ENCODE measurements at places on chromosomes 3 and 15.

DNA sequence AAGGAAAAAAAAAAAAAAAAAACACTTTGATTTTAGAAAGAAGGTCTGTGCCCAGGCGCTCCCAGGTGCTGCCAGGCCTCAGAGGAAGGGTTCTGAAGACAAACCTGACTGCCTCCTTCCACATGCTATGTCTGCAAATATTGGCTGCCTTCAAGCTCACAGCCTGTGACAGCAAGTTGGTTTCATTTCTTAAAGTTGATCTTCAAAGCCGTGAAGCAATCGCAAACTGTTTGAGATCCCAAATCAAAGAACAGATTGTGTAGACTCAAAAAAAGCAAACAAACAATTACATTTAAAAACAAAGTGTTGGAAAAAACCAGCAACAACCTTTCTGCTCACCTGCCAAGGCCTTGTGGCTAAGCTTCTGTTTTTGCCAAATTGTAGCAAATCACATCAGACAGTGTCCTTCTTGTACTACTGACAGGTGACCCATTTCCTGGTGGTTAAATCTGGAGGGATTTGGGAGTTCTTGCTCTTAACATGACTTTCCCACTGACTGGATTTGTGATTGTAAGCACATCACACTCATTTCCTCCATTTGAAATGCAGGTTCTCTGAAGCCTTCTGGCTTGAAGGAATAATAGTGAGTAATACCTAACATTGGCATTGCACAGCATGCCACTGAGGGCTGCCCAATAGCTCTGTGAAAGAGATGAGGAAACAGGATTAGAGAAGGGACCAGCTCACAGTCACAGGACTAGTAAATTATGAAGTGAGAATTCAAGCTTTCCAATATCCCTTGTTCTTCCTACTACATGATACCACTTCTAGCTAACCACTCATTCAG lies 502.4 kb downstream of the LPP start:
- peak; percentile 43 for DNase-seq

GRCh38 chr3:190695225-190695624 lies 167.3 kb downstream of the GMNC start:
- no peak for DNase-seq

- no peak for DNase-seq
Observed at GRCh38 chr3:65005486-65005885, 317.7 kb upstream of the ADAMTS9 start.

DNA sequence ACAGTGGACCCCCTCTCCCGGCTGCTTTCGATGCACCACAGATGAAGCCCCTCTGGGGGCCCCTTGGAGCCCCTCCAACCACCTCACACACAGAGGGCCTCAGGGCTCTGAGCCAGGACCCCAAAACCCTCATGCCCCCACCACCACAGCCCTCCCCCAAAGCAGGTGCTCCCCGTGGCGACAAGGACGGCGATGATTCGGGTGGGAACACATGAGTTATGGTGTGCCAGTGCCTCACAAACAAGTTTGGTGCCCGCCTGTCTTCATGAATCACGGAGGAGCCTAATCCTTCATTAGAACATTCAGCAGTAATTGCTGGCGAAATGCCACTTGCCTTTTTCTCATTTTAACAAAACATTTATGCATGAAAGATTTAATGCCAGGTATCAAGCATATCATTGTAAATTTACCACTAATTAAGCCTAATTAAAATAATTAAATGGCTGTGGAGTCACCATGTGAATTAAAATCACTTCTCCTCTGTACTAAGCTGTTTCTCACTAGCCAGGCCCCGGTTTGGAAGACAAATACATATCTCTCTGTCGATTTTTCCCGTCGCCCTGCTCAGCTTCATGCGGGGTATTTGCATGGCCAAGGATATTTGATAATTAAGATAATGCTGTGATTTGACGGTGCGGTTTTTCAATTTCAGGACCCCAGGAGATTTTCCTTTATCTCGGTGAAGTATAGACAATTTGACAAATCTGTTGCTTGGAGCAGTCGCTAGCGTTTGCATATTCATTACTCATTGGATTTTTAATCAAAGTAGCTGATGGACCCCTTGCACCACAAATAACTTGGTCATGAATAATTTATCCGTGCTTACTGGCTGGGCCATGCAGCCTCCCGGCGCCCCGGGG lies 157.0 kb downstream of the TLE3 start:
- DNase-seq = no peak

- no peak for DNase-seq
Observed at GRCh38 chr15:63998489-63998888, 47.8 kb downstream of the DAPK2 start.

DNA sequence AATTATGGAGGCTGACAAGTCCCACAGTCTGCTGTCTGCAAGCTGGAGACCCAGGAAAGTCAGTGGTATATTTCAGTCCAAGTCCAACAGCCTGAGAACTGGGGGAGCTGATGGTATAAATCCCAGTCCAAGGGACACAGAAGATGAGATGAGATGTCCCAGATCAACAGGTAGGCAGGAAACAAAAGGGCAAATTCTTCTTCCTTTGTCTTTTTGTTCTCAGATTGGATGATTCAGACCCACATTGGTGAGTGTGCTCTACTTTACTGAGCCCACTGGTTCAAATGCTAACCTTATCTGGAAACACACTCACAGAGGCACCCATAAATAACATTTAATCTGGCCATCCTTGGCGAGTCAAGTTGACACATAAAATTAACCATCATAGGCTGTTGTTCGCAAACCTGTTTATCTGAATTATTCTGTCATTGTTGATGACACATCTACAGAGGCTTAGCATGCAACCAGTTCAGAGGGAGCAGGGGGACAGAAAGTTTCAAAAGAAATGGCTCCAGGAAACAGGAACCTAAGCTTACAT lies 62.7 kb upstream of the ITGA11 start:
- no peak for DNase-seq

GRCh38 chr3:180631317-180631716 lies 29.4 kb downstream of the TTC14 start:
- DNase-seq = no peak

DNA sequence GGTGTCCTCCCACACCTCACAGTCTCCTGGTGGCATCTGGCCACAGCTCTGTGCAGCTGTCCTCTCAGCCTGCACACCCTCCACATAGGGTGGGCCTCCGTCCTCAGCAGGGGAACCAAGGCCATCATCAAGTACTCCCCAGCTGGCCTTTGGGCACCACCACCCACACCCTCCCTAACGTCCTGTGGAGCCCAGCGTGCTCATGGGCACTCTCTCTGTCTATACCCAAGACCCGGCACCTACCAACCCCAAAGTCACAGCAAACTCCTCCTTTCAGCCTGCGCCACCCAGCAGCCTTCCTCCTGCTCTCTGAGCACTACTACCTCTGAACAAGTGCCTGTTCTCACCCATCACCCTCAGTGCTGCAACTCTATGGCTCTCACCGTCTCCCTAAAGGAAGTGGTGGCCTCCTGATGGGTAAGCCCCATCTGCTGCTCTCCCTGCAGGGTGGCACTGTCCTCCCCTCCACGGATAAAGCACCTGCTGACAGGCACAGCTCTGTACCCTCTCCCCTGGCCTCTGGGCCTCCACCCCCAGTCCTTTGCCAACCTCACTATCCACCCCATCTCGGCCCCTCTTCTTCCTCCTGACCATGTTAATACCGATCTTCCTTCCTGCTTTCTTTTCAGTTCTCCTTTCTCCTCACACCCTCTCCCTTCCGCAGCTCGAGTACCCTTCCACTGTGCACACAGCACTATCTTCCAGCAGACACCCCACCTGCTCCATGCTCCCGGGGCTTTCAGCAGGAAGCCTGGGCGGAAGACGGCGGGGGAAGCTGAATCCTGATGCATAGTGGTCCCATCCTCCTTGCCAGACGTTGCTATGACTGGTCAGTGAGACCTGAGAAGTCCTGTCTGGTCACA lies 31.5 kb downstream of the SLC41A3 start:
- DNase-seq = no peak

DNA sequence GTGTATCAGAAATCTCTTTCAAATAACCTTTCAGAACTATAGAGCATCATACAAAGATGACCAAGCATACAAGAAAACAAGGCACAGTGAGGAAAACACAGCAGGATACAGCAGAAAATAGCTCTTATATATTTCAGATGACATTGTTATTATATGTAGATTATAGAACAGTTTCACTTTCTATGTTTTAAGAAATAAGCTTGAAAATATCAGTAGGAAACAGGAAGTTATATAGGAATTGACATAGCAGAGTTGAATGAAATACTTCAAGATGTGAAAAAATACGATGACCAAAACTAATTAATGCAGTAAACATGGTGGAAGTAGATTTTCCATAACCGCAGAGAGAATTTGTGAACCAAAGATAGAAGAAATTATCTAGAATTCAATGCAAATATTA lies 75.2 kb downstream of the LYSMD4 start:
- DNase-seq = no peak

DNA sequence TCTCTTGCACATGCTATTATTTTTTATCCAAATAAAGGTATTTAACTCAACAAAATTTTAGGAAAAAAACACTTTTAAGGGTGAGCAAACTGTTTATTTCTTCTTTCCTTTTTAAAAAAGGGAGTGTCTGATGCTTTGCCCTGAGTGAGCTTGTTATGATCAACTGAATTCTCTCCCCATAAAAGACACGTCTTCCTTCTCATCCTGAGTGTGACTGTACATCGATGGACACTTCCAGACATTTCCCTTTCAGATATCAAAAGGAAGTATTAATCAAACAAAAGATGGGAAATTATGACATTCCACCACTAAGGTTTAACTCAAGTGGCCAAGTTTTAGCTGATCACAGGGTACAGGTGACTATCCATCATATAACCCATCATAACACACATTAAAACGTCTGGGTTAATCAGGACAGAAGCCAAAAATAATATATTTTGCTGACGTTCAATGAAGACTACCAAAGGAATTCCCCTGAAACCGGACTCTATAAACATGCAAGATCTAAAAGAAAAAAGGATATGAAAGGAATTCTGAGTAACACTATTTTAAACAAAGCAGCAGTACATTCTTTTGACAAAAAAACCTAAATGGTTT lies 354.8 kb downstream of the MECOM start:
- no peak for DNase-seq

- DNase-seq = no peak
Observed at GRCh38 chr15:85649372-85649771, 145.4 kb downstream of the KLHL25 start.

All from NCI-H2029 (cell line).